ENCODE measurements at places on chromosomes 4 and X.

GRCh38 chrX:25198891-25199290, 183.1 kb upstream of the ARX start:
- no peak for DNase-seq

GRCh38 chr4:155946486-155946885, 7.2 kb downstream of the CTSO start:
- no peak for DNase-seq

DNA sequence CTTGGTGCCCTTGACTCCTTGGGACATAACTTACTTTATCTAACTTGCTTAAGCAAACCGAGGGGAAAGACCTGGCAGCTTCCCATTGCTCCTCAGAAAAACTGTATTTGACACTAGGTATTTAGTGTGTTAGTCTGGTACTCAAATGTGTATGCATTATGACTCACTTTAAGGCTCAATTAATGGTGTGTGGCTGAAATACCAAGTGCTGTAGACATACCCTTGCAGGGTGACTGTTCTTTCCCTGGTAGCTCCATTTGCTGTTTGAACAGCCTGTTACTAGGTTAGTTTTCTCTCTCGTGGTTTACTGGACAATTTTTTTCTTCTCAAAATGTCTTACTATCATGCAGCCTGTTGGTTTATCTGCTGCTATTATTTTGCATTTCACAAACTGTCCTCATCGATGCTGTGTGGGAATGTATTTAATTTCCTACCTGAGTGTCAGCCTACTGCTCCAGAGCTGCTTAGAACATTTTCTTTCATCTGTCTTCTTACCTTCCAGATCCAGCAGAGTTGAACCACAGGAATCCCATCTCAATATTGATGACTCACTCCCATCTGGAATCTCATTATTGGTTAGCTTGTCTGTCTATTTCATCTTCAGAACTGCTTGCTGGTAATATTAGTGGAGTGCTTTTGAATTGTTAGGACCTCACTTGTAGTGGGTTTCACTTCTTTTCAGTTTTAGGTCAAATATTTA, 158.0 kb upstream of the FAT1 start:
- DNase-seq: no peak

DNA sequence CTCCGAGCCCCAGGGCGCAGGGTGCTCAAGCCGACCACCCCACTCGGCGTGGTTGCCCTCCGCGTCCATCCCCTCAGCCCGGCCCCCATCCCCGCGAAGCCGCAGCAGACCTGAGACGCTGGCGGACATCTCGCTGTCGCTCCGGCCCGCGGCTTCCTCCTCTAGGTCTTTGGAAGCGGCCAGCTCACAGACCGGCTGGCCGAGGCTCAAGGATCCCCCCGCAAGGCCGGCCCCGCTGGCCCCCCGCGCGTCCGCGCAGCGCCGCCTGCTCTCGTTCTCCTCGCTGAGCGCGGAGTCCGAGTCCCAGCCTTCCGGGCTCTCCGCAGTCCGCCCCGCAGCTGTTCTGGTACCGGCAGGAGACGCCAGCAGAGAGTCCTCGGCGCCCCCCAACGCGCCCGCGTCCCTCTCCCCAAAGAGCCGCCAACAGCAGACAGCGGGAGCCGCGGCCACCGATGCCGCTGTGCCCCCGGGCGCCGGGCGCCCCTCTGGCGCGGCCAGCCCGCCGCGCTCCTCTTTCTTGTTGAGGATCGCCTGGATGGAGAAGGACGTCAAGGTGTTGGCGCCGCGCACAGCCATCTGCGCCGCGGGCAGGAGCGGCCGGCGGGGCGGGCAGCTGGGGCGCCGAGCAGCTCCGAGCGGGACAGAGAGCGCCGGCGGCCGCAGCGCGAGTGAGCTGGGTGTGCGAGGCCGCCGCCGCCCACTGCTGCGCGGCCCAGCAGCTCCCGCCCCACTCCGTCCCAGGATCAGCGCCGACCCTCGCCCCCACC, at the start of gene NKX3-2:
Gene NKX3-2 (minus strand): TSS at position 670 of the 767 bp plus-strand sequence. CDS start 94 bp downstream, at position 576.
- DNase-seq: no peak

Data from stimulated activated CD8-positive, alpha-beta memory T cell treated with anti-CD3 and anti-CD28 coated beads, Interleukin-4, amount 100 ng/mL, for 4 hours (primary cell).